SHP77 (cell line): ENCODE measurements at places on chromosomes 3 and 15.

- no peak for DNase-seq
These were observed 21.2 kb upstream of the OCA2 start for GRCh38 chr15:28120359-28120640.

GRCh38 chr3:182092662-182093262, 381.0 kb downstream of the SOX2 start:
- DNase-seq, result peak; percentile 90

- DNase-seq, result no peak
These were observed 7.5 kb downstream of the ARHGAP31 start for GRCh38 chr3:119301662-119302061.

- no peak for DNase-seq
These were observed 23.4 kb downstream of the GOLIM4 start for GRCh38 chr3:168072323-168072650.

- no peak for DNase-seq
These were observed 633.6 kb upstream of the UBE2E2 start for GRCh38 chr3:22569570-22569969.

DNA sequence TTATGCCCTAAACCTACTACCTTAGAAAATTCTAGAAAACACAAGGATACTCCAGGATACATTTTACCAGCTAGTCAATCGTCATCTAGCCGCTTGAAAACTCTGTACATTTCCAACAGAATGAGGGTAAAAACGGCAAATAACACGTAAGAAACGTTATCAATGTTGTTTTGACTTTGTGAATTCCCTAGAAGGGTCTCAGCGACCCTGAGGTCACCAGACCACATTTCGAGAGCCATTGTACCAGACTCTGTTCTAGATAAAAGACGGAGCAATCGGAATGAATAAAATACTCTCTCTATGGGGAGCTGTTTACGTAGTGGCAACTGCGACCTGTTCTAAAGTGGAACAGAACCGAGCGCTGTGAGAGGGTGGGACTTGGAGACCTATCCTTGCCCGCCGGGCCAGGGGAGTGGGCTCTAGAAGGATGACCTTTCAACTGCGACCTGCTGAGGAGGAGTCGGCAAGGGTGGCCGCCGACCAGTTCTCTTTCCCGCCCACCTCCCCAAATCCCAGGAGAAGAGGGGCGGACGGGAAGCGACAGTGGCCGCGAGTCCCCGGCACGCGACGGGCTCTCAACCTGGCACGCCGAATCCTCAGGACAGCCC, 778 bp upstream of the AP4E1 start:
- DNase-seq, result peak; percentile 21

DNA sequence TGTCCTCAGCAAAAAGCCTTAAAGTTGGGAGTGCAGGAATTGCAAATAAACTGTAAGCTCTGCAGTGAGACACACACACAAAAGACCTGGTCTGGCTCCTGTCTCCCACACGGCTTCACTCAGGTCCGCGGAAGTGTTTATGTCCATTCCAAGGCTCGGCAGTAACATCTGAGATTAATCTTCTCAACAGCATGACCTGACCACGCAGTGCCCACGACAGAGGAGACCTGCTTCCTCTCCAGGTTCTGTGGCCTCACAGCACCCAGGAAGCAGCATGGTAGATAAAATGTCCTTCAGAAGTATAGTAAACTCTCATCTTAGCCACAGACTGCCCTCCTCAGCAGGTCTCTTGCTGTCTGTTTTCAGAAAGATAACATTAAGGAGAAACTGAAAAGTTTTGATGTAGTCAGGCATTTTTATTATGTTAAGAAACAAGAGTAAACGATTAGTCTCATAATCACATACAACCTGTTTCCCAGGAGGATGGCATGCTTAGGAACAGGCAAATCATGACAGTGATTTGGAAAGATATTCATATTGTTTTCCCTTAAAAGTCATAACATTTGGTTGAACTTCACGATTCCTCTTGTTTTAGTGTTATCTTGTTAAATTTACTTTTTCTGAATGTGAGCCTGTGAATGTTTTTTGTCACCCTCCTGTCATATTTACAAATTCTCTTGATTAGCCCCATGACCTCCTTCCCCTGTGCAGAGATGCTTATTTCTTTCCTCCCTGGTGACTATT, 34.6 kb downstream of the CD200R1L start:
- no peak for DNase-seq

DNA sequence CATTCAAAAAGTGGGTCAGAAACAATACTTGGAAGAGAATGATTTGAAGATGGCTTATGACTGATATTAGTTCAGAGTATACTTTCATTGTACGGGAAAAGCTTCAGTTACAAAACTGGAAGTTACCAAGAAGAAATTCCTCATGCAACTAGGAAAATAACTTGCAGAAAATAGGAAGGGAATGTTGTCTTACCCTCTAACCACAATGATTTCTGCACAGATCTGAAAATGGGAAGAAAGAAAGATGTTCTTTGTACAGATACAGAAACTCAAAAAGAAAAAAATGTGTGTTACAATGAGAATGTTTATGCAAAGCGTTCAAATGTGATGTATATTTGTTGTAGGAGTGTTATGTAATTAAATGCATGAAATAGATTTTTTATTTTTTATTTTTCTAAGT, 3.7 kb downstream of the ZNF280D start:
- no peak for DNase-seq

GRCh38 chr3:42814914-42815507, 5.8 kb downstream of the ACKR2 start:
- no peak for DNase-seq

DNA sequence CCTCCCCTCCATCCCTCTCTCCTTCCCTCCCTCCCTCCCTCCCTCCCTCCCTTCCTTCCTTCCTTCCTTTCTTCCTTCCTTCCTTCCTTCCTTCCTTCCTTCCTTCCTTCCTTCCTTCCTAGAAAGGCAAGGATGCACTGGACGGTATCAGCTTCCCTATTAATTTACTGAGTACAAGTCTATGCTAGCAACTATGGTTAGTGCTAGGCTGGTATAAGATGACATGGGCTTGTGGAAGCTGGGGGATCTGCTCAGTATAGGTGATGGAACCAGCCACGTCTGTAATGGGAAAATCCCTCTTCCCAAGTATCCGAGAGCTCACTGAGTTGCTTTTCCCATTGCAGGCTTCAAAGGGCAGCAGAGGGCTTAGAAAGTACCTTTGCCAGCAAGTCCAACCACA, 96.4 kb upstream of the WNT5A start:
- no peak for DNase-seq

- DNase-seq, result no peak
These were observed 158.2 kb downstream of the TP63 start for GRCh38 chr3:189789432-189789831.

DNA sequence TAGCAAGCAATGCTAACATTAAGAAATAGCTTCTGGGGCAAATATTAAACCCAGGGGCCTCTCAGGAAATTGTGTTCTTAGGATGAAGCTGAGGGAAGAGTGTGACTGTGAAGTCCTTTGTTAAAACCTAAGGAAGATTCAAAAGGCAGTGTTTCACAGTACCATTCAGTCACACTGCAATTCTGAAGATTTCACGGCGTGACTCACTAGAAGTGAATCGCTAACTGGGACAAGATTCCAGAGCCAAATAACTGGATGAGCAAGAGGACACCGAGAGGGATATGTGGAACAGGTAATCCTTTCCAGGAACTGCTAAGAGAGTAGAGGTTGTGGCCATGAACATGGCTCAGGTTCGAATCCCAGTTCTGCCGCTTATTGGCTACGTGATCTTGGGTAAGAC, 61.8 kb upstream of the SMAD3 start:
- DNase-seq, result no peak

GRCh38 chr3:141477224-141477623, 9.6 kb upstream of the RASA2 start:
- peak; percentile 59 for DNase-seq

- no peak for DNase-seq
These were observed 292.0 kb downstream of the ZIC1 start for GRCh38 chr3:147701195-147701594.

GRCh38 chr3:13479332-13479581, 849 bp upstream of the HDAC11 start:
- peak; percentile 26 for DNase-seq

DNA sequence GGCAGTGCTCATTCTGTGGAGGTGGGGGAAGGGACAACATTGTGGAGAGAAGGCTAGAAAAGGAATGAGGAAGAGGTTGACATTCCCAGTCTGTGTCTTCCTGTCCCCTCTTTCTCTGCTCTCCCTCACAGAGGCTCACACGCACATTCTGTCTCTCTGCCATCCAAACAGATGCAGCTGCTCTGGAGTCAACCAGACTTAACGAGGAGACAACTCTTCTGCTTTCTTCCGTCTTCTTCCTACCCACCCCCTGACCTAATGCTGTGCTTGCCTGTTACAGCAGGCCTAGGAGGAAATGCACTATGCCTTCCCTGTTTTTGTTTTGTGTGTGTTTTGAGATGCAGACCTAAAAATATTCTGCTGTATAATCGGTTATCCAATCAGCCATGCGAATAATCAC, 121.9 kb downstream of the CACNA1D start:
- no peak for DNase-seq

GRCh38 chr3:66481071-66482017, 19.5 kb downstream of the LRIG1 start:
- no peak for DNase-seq

DNA sequence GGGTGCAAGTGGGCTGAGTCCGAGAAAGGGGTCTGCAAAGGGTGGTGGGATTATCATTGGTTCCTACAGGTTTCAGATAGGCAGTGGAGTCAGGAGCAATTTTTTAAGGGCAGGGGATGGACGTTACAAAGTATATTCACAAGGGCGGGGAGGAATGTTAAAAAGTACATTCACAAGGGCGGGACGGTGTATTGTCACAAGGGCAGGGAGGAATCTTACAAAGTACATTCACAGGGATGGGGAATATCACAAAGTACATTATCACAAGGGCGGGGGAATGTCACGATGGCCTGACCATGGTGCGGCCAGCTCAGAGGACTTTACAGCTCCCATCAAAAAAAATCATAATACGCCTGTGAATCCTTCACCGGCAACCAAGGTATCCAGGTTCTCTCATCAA, 20.6 kb upstream of the TEX55 start:
- DNase-seq, result no peak

DNA sequence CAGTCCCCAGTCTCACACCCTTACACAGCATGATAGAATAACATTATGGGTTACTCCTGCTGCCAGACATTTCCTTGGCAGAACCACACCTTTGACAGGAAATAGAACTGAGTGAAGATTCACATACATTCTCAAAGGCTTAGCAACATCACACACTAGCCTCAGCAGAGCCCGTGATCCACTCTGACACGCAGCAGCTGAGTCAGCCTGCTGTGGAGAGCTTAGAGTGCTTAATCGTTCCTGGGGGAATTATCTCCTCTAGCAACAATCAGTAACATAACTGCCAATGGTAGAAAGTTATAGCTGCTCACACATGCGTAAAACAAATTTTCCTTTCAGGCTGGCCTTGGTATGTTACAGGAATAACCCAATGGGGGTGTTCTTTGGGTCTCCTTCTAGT, 382.1 kb downstream of the GAP43 start:
- no peak for DNase-seq

DNA sequence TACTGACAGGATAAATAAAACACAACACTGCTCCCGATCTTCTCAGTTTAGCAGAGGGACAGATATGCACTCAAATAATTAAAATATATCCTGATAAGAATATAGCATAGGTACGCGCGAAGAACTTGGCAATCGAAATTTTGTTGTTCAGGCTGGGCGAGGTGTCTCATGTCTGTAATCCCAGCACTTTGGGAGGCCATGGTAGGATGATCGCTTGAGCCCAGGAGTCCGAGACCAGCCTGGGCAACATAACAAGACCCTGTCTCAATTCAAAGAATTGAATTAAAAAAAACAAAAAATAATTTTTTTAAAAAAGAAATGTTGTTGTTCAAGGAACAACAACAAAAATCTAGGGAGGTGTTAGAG, 7.6 kb downstream of the B2M start:
- no peak for DNase-seq

GRCh38 chr3:58835086-58835485, 168.5 kb upstream of the FAM3D start:
- no peak for DNase-seq

DNA sequence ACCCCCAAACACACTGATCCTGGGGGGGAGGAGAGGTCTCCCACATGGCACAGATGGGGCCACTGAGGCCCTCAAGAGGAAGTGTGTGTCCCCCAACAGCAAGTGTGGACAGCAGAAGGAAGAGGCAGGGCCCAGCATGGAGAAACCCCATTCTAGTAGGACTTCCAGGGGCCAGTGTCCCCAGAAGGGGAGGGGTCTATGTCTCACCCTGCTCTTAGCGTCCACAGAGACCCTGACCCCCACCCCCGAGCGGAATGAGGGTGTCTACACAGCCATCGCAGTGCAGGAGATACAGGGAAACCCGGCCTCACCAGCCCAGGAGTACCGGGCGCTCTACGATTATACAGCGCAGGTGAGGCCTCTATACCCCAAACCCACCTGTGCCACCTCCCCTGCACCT, 35.3 kb downstream of the TSPAN3 start:
- DNase-seq, result no peak

DNA sequence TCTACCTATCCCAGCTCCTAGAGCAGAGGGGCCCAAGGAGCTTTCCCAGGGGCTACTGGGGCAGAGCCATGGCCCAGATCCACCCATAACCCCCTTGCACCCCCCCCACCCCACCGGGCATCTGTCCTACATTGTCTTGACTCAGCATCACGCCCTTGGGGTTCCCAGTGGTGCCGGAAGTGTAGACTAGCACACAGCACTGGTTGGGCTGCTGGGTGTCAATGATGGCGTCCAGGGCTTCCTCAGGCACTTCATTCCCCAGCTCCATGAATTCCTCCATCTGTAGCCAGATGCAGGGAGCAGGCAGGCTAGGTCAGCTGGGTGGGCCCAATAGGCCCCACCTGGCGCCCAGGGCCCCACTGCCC, 33.2 kb downstream of the IDH3A start:
- DNase-seq, result no peak

- DNase-seq, result no peak
These were observed 93.0 kb upstream of the C2CD4B start for GRCh38 chr15:62257996-62258521.

- no peak for DNase-seq
These were observed 87.2 kb downstream of the HMG20A start for GRCh38 chr15:77507911-77508310.

GRCh38 chr3:177449360-177450006, 252.2 kb upstream of the TBL1XR1 start:
- DNase-seq, result no peak

DNA sequence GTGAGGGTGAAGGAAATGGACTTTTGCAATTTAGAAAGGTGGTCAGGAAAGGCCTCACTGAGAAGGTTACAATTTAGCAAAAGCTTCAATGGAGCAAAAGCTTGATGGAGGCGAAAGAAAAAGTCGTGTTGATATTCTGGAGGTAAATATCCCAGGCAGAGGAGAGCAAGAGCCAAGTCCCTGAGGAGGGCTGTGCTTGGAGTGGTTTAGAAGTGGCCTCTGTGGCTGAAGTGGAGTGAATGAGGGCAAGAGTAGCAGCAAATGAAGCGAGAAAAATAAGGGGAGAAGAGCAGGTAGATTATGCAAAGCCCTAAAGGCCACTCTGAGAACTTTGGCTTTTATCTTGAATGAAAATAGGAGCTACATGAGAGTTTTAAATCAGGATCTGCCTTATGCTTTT, 54.1 kb downstream of the GUCA1C start:
- no peak for DNase-seq

- no peak for DNase-seq
These were observed 80.6 kb downstream of the PCOLCE2 start for GRCh38 chr3:142808103-142808917.
